ENCODE measurements at places on chromosomes 1 and 21.
A peak's percentile ranks its signal among the peaks of the same experiment; 100 is the strongest.

DNA sequence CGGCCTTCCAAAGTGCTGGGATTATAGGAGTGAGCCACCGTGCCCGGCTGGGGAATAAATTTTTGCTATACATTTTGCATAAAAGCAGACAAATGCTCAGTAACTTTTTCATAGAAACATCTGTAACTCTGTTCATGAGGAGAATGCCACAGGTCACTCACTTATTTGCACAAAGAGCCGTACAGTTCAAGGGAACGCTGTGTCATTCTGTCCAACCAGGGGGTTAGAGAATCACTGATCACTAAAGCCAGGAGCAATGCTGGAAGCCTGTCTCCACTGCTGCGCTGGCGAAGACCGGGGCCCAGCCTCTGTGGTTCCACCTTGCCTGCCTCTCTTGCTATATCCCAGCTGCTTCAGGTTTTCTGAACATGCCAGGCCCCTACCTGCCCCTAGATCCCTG is 58.3 kb downstream of the RUNX1 start:
- DNase-seq = no peak

- peak; percentile 22 for DNase-seq
Observed at GRCh38 chr1:113998361-113998760, 19.1 kb downstream of the OLFML3 start.

DNA sequence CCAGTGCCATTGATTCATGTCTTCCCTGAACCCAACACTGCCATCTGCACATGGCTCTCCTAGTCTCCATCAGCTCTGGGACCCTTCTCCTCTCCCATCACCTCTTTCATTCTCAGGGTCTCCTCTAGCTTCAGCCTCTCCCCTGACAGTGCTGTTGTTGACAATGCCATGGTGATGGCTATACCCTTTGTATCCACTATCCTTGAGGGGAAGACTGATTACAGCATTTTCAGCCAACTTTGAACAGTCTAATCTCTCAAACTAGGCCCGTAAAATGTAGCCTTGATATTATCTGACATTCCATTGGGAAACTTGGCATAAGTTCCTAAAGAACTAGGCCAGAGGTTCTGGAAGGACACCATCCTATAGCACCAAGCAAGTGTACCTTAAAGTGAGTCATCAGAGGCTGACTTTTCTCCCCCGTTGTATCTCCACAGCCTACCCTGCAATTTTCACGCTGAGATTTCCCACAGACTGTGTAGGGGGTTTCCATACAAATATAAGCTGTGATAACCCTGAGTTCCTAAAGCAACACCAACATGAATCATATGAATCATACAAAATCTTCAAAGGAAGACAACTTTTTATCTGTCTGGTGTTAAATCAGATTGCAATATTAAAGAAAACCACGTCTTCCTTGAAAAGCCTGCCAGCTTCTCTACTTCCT is 5.8 kb downstream of the HAO2 start:
- peak; percentile 5 for DNase-seq

DNA sequence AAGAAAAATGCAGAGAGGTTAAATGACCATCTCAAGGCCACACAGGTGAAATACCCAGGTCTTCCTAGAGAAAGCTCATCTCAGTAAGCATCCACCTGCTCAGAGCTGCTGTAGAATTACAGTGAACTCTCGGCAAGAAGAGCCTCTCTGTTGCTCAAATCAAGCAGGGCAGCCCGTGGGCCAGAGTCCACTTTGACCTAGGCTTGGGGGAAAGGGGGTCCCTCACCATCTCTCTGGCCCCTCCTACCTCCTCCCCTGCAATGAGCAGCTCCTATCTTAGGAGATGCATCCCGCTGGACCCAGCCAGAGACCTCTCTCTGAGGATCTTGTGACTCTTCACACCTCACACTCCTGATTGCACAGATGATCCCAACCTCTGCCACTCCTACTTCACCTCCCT is 364.7 kb downstream of the PTPRU start:
- no peak for DNase-seq

DNA sequence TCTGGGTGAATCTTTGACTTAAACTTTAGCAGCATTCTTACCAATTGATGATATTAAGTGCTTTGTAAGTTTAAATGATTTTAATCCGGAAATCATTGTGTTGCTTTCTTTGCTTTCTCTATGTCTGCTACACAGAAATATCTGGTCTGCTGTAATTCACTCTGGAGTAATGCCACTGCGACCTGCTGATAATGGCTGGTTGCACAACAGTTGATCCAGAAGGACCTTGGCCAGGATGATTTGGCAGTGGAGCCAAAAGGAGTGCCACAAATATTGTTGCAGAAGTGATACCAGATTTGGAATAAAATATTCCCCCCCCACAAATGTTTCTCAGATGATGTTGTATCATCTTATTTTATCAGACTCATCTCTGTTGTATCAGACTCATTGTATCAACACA is 2063.9 kb downstream of the MRPL39 start:
- DNase-seq = no peak

- DNase-seq = no peak
Observed at GRCh38 chr21:25328736-25329135, 278.5 kb downstream of the MRPL39 start.

DNA sequence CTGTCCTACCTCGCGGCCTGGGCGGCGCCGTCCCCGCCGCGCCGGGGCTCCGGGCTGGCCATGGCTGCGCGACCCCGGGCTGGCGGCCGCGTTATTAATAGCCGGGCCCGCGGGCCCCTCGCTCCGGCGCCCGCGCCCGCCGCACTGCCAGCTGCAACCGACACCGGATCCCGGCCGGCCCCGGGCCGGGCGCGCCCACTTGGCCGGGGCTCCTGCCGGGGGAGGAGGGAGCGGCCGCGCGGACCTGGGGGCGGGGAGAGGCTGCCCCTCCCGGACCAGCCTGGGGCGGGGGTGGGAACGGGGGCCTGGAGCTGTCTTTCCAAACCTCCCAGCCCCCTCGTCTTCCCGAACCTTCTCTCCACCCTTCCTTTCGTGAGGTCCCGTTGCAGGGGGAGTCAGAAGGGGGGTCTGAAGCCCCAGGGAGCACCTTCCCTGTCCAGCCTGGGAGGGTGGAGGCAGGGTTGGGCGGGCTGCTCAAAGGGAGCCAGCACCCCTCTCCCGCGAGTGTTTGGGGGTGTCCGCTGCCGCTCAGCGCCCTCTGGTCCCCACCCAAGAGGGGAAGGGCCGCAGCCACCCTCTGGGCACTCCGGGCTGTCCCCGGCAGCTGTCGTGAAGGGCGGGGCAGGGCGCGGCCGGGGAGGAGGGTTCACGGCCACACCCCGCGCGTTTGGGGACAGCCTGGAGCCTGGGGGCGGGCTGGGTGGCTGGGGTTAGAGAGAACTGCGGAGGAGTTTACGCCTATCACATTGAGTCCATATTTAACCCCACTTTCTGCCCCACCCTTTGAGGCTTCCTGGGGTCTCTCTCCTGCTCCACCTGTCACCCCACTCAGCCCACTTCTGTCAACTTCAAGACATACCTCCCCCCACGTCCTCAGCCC is at the start of gene SYNC:
SYNC (minus strand) TSS at position 172 of the 880 bp plus-strand sequence; CDS start at position 62, 110 bp downstream.
- peak; percentile 51 for DNase-seq

GRCh38 chr1:211259638-211260126 is 516 bp downstream of the RCOR3 start:
- DNase-seq = no peak

DNA sequence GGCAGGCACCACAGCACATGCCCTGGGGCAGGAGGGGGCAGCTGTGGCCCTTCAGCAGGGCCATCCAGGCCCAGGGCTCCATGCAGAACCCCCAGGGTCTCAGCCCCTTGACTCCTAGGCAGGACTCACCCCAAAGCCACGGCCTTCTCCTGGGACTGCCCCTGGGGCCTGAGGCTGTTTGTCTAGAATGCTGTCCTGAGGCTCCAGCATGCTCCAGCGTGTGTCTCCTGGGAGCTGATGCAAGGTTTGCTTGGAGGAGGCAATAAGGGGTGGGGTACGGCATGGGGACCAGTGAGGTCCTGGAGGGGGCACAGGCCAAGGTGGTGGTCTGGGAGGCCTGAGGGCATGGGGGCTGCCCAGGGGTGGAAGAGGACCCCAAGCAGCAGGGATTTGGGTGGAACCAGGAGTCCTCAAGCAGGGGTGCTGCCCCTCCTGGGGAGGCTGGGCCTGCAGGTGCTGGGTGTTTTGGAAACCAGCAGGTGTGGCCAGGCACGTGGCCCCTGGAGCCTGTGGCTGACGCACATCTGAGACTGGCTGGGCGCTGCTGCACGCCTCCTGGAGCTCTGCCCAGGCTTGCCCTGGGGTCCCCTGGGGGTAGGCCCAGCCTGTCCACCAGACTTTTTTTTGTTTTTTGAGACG is 7.8 kb upstream of the CALML6 start:
- DNase-seq = peak; percentile 42

- DNase-seq = peak; percentile 60
Observed at GRCh38 chr1:112937070-112937469, 18.9 kb downstream of the SLC16A1 start.

DNA sequence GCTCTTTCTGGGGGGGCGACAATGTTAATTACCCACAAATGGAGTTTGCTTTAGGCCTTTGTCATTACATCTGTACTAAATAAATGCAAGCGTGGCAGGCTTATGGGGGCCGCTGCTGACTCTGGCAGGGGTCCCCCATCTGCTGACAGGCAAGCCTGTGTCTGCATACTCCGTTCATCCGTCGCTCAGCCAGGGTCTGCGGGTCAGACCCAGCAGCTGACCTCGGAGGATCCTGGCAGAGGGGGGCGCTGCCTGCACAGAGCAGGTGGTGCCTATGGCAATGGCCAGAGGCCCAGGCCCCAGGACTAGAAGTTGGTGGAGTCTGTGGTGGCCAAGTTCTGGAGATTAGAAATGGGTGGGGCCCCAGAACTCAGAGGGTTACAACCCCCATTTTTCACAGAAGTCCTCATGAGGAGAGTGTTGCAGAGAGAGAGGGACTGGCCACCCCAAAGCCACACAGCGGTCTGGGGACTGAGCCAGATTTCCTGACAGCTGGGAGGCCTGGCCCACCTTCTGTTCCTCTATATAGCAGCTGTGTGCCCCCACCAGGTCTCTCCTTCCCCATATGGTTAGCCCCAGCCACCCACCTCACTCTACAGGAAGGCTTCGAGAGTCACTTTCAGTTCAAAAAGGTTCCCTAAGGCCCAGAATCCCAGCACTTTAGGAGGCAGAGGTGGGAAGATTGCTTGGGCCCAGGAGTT is 31.0 kb downstream of the TTC39A start:
- DNase-seq = no peak

DNA sequence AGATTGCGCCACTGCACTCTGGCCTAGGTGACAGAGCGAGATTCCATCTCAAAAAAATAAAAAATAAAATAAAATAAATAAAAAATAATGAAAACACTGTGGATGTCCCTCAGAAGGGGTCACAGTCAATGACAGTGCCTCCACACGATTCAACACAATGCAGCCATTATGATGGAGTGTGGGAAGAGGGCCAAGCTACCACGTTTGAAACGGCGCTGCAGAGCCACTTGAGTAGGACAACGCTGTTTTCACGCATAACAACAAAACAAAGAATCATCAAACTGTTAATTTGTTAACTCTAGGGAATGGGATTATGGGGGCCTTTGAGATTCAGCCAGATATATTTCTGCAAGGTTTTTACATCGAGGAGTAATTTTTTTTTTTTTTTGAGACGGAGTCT is 36.5 kb downstream of the NKAIN1 start:
- no peak for DNase-seq

- no peak for DNase-seq
Observed at GRCh38 chr1:226002667-226003501, 3.7 kb upstream of the SDE2 start.

GRCh38 chr1:174700775-174701174 is 253.0 kb downstream of the GPR52 start:
- no peak for DNase-seq

- DNase-seq = peak; percentile 44
Observed at GRCh38 chr1:103256490-103256889, 148.2 kb upstream of the COL11A1 start.

GRCh38 chr1:174273190-174273589 is 113.9 kb downstream of the RABGAP1L start:
- no peak for DNase-seq

GRCh38 chr1:13642306-13643004 is 57.5 kb upstream of the PRDM2 start:
- no peak for DNase-seq

GRCh38 chr1:91173346-91173890 is 151.6 kb upstream of the ZNF644 start:
- no peak for DNase-seq

DNA sequence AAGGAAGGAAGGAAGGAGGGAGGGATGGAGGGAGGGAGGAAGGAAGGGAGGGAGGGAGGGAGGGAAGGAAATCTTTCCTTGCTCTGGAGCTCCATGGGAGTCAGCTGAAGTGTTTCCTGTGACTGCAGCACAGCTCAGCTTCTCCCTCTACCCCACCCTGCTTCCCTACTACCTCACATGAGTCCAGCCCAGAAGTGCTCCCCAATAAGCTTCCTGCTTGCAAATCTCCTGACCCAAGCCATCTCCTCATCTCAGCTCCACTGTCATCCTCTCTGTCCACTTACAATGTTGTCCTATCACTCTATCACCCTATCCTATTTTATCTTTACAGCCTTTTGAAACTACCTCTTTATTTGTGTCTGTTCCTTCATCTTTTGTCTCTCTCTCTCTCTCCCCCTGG is 52.9 kb upstream of the SSBP3 start:
- DNase-seq = no peak

GRCh38 chr1:96416111-96416595 is 305.4 kb upstream of the PTBP2 start:
- peak; percentile 100 for DNase-seq

- peak; percentile 16 for DNase-seq
Observed at GRCh38 chr1:71350805-71351204, 270.0 kb upstream of the ZRANB2 start.

DNA sequence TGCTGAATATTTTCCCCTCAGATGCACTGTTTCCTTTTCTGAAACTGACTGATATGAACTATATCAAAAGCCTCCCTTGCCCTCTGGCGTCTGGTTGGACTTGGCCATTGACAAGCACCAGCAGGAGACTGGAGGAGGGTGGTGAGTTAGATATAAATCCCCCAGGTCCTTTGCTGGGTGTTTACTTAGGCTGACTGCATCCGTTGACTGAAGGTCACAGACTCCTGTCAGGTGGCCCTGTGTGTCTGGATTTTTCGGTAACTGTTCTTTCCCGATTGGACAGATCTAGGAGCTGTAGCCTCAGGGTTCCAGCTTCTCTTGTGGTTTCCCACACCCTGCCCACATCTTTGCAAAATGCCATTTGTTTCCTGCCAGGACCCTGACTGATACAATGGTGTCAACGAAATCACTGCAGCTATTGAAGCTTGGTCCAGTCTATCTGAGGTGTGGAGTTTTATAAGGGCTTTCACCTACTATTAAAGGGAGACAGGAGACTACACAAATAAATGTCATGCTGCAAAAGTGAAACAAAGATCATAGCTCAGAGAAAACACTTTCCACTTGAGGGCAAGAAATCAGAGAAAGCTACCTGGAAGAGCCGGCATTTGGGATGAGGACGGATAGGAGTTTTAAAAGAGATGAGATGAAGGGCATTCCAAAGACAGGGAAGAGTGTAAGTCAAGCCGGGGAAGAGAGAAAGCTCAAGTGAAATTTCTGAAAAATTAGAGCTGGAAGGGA is 1.5 kb upstream of the MAGI3 start:
- peak; percentile 15 for DNase-seq

GRCh38 chr1:58650141-58650540 is 49.7 kb downstream of the MYSM1 start:
- DNase-seq = peak; percentile 5

- DNase-seq = no peak
Observed at GRCh38 chr1:161159913-161160243, 578 bp downstream of the USP21 start.

Measured in fibroblast of lung (primary cell).